ENCODE measurements at places on chromosomes 11 and 22.

- DNase-seq: no peak
These were observed 6.5 kb downstream of the MS4A8 start for GRCh38 chr11:60705895-60706294.

GRCh38 chr11:93524858-93525257 is 18.3 kb downstream of the SMCO4 start:
- no peak for DNase-seq

DNA sequence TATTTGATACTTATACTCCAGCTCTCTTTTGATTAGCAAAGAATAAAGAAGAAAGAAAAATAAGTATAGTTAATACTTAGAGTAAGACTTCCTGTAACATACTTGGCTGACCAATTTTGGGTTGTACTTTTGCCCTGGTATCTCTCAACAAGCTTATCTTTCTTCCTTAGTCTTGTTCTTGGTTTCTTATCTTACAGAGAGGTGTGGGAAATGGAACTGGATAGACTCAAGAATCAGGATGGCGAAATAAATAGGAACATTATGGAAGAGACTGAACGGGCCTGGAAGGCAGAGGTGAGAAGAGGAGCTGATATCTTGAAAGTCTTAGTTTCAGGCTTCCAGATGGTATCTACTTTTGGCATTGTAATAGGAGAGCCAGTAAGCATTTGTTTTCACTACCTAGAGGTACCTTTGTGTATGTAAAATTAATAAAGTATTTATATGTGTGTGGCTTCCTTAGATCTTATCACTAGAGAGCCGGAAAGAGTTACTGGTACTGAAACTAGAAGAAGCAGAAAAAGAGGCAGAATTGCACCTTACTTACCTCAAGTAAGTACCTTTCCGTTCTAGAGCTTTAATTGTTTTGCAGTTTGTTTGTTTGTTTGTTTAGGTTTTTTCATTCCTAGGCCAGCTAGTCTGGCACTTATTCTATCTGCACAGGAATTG is 11.3 kb upstream of the BACE1-AS start:
- no peak for DNase-seq

DNA sequence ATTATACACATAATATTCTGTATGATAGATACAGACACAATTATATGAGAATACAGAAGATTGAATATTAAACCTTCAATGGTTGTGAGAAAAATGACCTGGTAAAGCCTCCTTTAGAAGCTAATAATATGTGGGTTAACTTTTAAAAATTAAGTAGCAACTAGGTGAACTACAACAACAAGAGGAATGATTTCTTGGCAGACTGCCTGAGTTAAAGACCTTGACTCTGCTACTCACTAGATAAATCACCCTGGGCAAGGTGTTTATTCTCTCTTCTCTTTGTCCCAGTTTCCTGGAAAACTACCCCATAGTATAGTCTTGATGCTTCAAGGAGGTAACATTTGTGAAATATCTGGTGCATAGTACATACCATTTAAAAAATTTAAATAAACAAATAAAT is 519.6 kb upstream of the TENM4 start:
- DNase-seq: no peak

DNA sequence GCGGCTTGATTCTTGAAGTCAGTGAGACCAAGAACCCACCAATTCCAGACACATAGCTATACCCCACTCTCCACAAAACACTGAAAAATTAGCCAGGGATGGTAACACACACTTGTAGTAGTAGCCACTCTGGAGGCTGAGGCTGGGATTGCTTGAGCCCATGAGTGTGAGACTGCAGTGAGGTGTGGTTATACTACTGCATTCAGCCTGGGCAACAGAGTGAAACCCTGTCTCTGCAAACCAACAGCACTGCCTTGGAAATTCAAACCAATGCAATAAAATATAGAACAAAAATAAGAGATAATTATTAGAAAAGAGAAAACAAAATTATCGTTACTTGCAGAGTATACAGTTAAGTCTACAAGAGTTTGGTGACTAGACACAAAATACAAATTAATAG is 20.2 kb upstream of the PRDM10 start:
- DNase-seq: no peak

- no peak for DNase-seq
These were observed 3.3 kb downstream of the IL17REL start for GRCh38 chr22:50009251-50009650.

- DNase-seq: peak; percentile 56
These were observed 8.2 kb upstream of the TBC1D22A start for GRCh38 chr22:46754110-46754799.

GRCh38 chr11:107851704-107852310 is 6.8 kb downstream of the SLC35F2 start:
- no peak for DNase-seq

GRCh38 chr11:86291466-86292262 is 10.4 kb upstream of the HIKESHI start:
- DNase-seq: peak; percentile 86

DNA sequence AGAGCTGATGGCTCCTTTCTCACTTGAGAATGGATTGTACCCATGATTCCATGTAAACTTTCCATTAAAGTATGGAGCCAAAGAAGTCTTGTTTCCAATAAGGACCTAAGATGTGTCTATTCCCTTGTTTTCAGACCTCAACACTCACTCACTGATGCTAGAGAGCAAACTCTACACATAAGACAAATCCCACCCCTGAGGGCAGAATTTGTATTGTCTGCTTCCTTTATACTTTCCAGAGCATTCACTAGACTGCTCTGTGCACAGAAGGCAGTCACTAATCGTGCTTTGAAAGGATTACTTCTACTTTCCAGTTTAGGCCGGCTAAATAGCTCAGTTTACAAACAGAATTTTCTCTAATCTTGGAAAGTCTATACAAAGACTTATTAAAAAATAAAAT is 6.4 kb downstream of the ANKRD49 start:
- DNase-seq: no peak

- DNase-seq: peak; percentile 57
These were observed 141.4 kb downstream of the NTM start for GRCh38 chr11:131511794-131512193.

DNA sequence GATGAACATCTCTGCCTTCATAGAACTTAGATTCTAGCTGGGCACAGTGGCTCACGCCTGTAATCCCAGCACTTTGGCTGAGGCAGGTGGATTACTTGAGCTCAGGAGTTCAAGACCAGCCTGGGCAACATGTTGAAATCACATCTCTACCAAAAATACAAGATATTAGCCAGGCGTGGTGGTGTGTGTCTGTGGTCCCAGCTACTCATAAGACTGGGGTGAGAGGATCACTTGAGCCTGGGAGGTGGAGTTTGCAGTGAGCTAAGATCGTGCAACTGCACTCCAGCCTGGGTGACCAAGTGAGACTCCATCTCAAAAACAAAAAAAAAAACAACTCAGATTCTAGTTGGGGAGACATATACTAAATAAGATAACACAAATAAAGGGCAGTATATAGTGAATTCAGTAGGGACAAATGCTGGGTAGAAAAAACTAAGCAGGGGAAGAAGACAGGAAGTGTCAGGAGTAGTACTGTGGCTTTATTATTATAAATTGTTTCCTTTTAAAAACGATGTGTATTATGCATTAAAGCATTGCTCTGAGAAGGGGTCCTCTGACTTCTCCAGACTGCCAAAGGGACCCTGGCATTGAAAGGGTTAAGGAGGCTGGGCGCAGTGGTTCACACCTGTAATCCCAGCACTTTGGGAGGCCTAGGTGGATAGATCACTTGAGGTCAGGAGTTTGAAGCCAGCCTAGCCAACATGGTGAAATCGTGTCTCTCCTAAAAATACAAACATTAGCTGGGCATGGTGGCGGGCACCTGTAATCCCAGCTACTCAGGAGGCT is 46.7 kb downstream of the PACS1 start:
- no peak for DNase-seq

- DNase-seq: no peak
These were observed 49.5 kb downstream of the LMO2 start for GRCh38 chr11:33842236-33842915.

- peak; percentile 45 for DNase-seq
These were observed 9.2 kb downstream of the RRP8 start for GRCh38 chr11:6594142-6594768.

- DNase-seq: no peak
These were observed 101.1 kb upstream of the RTL6 start for GRCh38 chr22:44599084-44599483.

DNA sequence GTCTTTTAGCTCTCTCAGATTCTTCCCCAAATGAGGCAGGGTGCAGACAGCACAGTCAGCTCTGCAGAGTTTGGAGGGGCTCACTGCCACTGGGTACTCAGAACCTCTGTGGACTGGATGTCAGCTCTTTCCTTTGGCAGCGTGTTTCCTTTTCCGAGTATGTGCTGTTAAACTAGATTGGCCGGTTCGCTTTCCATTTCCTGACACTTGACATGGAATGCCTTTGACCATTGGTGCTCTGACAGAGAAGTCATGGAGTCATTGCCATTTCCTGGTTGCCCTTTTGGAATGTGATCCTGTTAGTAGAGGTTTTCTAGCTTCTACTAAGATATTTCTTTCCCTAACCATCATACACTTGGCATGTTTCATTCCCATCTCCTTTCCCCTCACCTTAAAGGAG is 86.7 kb downstream of the SWAP70 start:
- peak; percentile 49 for DNase-seq

- DNase-seq: no peak
These were observed 41.1 kb downstream of the OTOG start for GRCh38 chr11:17588166-17588565.

GRCh38 chr11:127066401-127067090 is 66.0 kb upstream of the KIRREL3 start:
- DNase-seq: no peak

GRCh38 chr11:40388097-40388818 is 1071.2 kb downstream of the LRRC4C start:
- no peak for DNase-seq

DNA sequence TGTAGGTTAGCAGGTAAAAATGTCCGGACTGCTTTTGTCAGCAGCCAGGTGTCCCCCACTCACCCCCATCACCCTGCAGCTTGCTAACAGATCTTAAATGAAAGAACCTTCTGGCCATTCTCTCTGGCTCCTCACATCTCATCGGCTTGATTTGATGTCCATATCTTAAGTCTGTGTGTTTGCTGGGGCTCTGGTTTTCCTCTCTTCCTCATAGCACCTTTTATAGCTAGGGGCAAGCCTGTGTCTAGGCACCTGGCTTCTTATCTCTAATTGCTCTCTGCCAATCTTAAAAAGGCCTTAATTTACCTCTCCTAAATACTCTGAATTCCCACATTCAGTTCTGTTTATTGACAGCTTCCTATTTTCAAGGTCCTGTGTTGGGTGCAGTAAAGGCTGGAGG is 72.0 kb downstream of the ARHGAP42 start:
- DNase-seq: no peak

DNA sequence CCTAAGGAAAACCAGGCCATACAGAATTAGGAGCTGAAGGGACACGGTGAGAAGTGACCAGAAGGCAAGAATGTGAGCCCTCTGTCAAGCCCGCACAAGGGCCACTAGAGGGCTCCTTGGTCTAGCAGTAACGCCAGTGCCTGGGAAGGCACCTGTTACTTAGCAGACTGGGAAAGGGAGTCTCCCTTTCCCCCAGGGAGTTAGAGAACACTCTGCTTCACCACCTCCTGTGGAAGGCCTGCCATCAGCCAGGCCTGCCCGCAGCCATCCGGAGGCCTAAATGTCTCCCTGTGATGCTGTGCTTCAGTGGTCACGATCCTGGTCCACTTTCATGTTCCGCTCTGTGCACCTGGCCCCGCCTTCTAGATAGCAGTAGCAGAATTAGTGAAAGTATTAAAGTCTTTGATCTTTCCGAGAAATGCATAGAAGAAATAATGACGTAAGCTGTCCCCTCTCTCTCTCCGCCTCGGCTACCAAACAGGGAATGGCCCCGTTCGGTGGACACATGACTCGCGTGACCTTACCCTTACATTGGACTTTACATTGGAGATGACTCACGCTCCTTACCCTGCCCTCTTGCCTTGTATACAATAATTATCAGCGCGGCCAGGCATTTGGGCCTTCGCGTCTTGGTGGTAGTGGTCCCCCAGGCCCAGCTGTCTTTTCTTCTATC is 10.7 kb upstream of the GSTP1 start:
- DNase-seq: peak; percentile 76

DNA sequence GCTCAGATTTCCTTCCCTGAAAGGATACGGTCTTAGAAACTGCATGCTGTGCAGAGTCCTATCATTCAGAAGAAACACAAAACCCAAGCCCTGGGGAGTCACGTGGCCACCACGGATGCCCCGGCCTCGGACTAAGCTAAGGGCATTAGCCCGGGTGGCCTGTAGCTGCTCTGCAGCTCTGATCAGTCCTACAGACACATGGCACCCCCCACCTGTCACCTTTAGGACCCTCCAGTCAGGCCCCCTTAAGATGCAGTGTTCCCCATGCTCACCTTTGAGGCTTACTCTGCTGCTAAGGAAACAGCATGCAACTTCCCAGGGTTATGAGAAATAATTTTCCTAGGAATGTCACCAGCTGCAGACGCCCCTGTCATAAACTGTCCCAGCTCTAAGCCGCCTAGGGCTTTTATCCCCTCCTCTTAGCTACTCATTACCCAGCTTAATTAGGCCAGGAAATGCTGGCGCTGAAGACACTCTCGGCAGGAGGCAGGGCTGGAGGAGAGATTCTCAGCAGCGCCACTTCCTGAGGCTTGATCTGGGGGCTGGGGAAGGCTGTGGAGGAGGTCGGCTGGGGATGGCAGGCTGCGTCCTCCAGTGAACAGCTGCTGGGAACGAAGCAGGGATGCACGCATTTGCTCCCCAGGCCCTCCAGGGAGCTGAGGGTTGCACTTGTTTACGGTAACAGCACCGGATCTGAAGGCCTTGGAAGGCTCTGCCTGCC is 47.2 kb upstream of the ADA2 start:
- peak; percentile 78 for DNase-seq

DNA sequence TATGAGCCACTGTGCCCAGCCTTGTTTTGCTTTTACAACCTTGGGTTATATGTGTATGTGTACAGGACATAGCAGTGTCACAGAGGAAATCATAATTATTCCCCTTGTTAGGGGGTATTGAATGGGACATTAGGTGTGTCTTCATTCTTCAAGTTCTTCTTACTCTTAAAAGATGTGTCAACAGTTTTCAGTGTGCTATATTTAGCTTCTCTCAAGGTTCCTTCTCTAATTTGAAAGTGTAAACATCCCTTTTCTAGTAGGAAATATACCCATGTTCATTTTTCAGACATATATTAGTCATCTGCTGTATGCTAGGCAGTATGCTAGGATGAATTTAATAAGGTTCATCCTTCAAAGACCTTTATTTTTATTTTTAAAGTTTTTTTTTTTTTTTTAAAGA is 17.1 kb downstream of the PCF11 start:
- DNase-seq: no peak

- no peak for DNase-seq
These were observed 241.2 kb upstream of the NARS2 start for GRCh38 chr11:78815831-78816230.

GRCh38 chr11:118790357-118791110 is 430 bp downstream of the DDX6 start:
- DNase-seq: no peak
